ENCODE measurements at places on chromosomes 3 and 15.

GRCh38 chr15:99343881-99344551, 92.7 kb downstream of the LRRC28 start:
- peak; percentile 45 for DNase-seq

GRCh38 chr15:58433597-58434333, 2.0 kb downstream of the LIPC start:
- DNase-seq = no peak

DNA sequence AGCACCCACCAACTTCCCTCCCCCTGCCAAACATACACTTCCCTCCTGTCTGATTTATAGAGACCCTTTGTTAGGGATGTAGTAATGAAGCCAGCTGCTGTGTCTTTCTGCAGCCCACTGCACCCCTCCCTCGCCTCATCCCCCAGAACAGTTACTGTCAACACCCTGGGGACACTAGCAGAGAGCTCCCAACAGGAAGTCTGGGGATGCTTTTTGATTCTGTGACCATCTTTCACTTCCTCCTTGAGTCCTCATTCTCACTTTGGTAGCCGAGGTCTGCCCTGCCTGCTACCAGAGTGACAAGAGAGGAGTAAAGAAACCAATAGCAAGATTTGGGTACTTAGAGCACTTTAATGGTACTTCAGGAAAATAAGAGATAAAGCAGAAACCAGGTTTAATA, 201.6 kb downstream of the SATB1 start:
- DNase-seq = peak; percentile 16

DNA sequence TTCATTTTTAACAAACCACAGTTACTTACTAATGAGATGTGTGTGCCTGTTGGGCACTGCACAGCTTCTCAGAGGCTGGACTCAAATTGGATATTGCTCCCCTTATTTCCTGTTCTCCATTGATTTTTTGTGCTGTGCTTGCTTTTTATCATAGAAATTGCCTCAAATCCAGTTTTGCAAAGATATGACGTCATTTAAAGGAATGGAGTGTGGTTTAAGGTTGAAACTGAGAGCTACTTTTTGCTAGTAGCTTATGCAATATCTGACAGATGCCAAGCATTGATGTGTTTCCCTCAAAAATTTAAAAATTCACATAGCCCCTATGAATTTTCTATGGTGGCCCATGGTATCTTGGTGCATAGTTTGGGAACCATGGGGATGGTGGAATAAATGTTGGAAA, 67.7 kb upstream of the ROPN1 start:
- no peak for DNase-seq

DNA sequence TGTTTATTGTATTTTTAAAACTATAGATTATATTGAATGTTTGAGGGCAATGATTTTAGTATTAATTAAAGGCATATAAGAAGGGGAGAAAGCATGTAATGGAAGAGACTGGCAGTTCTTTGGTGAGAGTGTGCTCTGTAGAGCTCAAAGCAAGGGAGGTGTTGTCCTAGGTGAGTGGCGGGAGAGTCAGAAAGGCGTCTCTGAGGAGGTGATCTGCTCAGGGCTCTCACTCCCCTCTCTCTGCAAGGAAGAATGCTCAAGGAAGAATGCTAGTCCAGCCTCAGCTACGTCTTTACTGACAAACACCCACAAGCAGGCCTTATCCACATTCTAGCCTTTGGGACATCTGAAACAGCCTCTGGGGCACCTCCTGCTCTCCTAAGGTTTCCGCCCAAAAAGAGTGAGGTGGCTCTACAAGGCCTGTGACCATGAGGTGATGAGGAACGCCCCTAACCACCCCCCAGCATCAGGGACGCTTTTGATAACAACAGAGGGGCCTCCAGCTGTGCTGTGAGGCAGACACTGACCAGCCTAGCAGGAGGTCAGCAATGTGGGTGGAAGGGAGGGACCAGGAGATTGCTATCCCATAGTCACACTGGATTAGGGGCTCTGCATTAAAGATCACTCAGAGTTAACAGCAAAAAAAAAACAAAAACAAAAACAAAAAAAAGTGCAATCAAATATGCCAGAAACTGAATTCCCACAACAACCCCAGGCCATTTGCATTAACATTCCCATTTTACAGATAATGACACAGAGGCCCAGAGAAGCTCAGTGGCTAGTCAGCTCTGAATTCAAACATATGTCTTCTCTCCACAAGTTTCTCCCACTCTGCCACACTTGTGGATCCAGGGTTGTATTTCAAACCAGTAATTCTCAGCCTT, 202.2 kb upstream of the CTNNB1 start:
- DNase-seq = no peak

GRCh38 chr3:193662757-193663322, 69.8 kb downstream of the OPA1 start:
- no peak for DNase-seq

DNA sequence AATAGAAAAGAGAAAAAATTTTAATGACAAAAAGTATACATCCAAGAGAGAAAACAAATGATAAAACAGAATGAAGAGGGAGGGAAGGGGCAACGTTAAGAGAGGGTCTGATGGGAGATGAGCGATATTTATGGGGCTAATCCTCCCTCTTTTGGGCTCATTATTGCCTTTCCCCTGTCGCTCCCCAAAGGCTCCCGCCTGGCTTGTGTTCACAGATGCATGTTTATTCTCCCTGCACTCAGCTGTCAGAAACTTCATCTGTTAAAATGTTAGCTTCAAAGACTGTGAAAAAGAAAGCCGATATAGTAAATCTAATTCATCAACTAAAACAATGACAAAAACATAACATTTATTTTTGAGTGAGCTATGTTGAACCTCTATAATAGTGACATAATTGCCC, 74.3 kb downstream of the GABRB3 start:
- DNase-seq = no peak

GRCh38 chr3:171900446-171900845, 57.3 kb downstream of the TMEM212 start:
- DNase-seq = no peak
